ENCODE measurements at places on chromosomes 3 and 15. TPM values are rescaled to one million over a fixed set of nuclear protein-coding genes. Genes with fewer than 3 reads are reported as not detected.

GRCh38 chr3:38297947-38298711, 16.0 kb downstream of the SLC22A14 start:
- DNase-seq = no peak

The RLBP1 gene
- not detected for total RNA-seq

The ZFAND6 gene
- total RNA-seq = 64.4 TPM

- no peak for DNase-seq
Measured at GRCh38 chr15:85361323-85361722, 19.1 kb upstream of the AKAP13 start.

The PSTPIP1 gene
- 6.0 TPM for total RNA-seq

GRCh38 chr15:33656168-33656567, 312.1 kb upstream of the CHRM5 start:
- no peak for DNase-seq

- no peak for DNase-seq
Measured at GRCh38 chr3:18411541-18411940, 13.6 kb downstream of the SATB1 start.

- DNase-seq = no peak
Measured at GRCh38 chr3:46359733-46360493, 6.0 kb downstream of the CCR2 start.

DNA sequence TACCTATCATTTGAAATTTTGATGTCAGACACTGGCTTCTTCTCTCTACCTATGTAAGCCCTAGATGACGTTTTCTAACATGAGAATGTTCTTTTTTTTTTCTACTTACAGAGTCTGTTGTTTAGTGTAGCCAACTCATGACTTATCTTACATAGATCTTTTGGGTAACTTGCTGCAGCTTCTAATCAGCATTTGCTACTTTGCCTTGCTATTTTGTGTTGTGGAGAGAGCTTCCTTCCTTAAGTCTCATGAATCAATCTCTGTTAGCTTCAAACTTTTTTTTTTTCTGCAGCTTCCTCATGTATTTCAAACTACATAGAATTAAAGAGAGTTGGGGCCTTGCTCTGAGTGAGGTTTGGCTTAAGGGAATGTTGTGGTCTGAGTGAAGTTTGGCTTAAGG, 568.7 kb upstream of the BCHE start:
- DNase-seq = no peak

GRCh38 chr3:27685474-27685873, 36.6 kb downstream of the EOMES start:
- no peak for DNase-seq

DNA sequence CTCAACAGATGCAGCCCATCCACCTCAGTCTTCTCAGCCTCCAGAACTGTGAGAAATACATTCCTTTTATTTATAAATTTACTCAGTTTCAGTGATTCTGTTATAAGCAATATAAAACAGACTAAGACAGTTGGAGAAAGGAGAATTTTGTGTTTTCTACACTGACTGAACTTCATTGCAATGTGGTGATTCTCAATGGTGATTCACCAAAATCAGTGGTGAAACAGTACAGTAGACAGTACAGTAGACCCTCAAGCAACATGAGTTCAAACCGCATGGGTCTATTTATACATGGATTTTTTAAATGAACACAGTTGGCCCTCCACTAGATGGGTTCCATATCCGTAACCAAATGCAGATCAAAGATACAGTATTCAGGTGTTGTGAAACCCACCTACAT, 403.1 kb upstream of the TGFBR2 start:
- DNase-seq = no peak

- DNase-seq = no peak
Measured at GRCh38 chr3:40576396-40576795, 51.6 kb downstream of the ZNF621 start.

The DUOX1 gene
- 3.9 TPM for total RNA-seq
